Bone marrow (tissue), 2 donors: ENCODE measurements at places on chromosomes 13 and 19.

DNA sequence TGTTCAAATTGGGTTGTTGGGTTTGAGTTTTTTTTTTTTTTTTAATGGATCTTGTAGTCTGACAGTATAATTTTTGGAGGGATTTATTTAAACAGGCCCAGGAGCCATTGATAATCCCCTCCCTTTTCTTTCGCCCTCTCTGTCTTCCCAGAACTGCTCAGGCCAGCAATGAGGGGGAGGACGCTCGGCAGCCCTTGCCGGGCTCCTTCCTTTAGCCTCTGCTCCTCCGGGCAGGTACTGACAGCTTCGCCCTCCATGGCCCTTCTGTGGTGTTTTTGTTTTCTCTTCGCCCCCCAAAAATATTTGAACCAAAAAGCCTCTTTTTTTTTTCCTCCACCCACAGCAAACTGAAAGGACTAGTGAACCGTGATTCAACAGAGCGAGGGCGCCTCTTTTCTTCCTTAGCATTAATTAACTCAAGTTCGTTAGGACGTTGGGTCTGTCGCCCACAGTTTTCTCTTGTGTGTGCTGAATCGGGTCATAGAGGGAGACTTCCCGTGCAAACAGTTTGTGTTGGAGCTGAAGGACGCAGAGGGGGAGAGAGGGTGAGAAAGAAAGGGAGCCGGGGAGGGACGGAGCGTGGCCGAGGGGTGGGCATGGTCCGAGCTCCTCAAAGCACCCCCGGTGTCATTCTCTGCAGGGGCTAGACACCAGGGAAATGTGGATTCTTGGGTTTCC lies 21.5 kb downstream of the NFIX start:
- no peak for DNase-seq

GRCh38 chr19:44845612-44846454 lies at the start of gene NECTIN2:
TSS of gene NECTIN2 (plus strand) at chr19:44846297. CDS start at chr19:44846526, 229 bp downstream.
- DNase-seq = peak; percentile 82

- DNase-seq = no peak
These were observed 735 bp upstream of the FLT1 start for GRCh38 chr13:28495538-28496187.

- no peak for DNase-seq
These were observed 19.3 kb downstream of the PLPP2 start for GRCh38 chr19:271856-272255.

GRCh38 chr19:42563352-42564210 lies 31.1 kb downstream of the CEACAM8 start:
- DNase-seq = no peak

- DNase-seq = no peak
These were observed 4.4 kb upstream of the LTBP4 start for GRCh38 chr19:40596608-40597328.
